Activated T-helper 9 cell treated with anti-CD3 and anti-CD28 coated beads, Interleukin-2, amount 50 U/mL, for 16 hours (primary cell): ENCODE measurements at places on chromosomes 2 and 18.

- DNase-seq: no peak
These were observed 56.5 kb upstream of the COL5A2 start for GRCh38 chr2:189236066-189236465.

DNA sequence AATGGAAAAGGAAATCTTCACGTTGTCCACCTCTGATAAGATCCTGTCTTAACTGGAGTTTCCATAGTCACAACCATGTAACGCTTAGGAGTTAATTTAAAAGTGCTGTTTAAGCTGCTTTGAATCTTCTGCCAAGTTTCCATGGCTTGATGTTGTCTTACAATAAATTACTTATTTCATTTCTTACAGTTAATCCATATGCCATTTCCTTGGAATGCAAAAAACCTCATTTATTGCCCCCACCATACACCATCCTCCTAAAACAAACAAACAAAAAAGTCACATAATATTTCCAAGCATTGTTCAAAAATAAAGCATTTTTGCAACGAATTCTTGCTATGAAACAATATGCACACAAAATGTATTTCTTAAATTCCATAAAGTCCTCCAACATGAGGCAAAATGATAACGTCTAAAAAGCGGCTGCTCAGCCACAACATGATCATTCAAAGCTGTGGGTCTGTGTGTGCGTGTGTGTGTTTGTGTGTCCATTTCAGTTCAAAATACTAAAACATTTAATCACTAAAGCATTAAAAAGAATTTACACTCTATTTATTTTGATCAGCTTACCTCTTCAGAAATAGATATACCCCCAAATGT, 46.8 kb upstream of the PXDN start:
- DNase-seq: no peak

- DNase-seq: no peak
These were observed 32.3 kb downstream of the FEZ2 start for GRCh38 chr2:36565712-36566111.

- DNase-seq: no peak
These were observed 26.6 kb downstream of the ZFP36L2 start for GRCh38 chr2:43199492-43200488.

DNA sequence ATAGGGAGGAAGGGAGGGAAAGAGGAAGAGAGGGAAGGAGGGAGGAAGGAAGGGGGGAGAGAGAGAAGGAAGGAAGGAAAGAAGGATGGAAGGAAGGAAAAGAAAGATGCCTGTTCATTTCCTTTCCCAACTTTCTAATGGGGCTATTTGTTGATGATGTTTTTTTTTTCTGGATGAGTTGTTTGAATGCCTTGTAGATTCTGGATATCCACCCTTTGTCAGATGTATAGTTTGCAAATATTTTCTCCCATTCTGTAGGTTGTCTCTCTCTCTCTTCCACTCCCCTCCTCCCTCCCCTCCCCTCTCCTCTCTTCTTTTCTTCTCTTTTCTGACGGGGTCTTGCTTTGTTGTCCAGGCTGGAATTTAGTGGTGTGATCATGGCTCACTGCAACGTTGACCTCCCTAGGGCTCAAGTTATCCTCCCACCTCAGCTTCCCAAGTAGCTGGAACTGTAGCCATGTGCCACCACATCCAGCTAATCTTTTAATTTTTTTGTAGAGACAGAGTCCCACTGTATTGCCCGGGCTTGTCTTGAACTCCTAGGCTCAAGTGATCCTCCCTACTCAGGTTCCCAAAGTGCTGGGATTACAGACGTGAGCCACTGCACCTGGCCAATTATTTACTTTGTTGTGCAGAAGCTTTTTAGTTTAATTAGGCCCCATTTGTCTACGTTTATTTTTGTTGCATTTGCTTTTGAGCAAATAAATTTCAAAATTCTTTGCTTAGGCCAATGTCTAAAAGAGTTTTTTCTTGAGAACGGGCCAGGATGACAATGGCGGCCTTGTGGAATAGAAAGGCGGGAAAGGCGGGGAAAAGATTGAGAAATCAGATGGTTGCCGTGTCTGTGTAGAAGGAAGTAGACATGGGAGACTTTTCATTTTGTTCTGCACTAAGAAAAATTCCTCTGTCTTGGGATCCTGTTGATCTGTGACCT, 57.3 kb upstream of the FAM117B start:
- no peak for DNase-seq

DNA sequence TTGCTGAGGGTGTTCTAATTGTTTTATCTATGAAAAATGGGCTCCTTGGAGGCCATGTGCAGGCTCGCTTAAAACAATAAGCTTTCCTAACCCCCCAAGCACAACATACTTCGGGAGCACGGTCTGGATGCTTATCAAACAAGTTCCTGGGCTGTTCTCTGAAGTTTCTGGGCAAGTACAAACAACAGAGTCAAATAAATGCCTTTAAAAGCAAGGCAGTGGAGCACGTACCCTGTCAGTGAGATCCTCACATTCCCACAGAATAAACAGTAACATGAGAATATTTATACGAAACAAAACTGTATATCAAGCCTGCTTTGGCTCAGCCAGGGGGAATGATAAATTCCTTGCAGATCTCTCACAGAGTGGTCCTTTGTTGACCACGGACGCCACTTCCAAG, 44.8 kb downstream of the FTCDNL1 start:
- no peak for DNase-seq

GRCh38 chr2:70078384-70078783, 8.9 kb upstream of the PCBP1 start:
- DNase-seq: no peak

DNA sequence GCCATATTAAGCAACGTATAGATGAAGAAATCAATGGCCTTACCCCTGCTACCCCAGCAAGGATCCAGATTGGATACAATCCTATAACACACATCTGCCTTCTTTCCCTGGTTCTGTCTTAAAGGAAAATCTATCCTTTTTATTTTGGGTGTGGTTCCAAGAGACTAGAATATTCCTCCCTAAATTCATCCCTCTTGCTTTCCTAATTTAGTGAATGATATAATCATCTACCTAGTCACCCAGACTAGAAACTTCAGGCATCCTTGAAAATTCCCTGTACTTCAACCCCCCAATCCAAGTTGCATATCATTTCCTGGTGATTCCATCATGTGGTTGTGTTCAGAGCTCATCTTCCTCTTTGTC, 35.1 kb upstream of the LPIN1 start:
- no peak for DNase-seq

- no peak for DNase-seq
These were observed 55.9 kb upstream of the NT5C1B start for GRCh38 chr2:18645315-18645714.

GRCh38 chr2:23745726-23746105, 181.2 kb downstream of the ATAD2B start:
- DNase-seq: no peak

GRCh38 chr2:55311444-55311870, 42.4 kb upstream of the MTIF2 start:
- DNase-seq: no peak

DNA sequence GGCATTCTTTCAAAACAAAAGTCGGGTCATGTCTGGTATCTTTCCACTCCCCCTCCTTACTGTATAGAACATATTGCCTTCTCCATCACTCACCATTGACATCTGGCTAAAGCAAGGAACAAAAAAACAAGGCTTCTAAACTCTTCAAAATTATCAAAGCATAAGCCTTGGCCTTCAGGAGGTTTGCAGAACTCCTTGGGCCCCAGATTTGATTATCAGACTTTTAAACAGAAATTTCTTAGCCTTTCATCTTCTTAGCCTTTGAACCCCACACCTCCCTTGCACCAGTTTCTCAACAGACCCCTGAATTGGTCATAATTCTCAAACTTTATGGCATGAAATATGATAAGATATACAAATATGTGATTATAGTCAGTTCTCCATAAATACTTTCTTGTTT, 59.8 kb upstream of the XDH start:
- no peak for DNase-seq

GRCh38 chr2:128444121-128444771, 125.6 kb upstream of the HS6ST1 start:
- DNase-seq: no peak

DNA sequence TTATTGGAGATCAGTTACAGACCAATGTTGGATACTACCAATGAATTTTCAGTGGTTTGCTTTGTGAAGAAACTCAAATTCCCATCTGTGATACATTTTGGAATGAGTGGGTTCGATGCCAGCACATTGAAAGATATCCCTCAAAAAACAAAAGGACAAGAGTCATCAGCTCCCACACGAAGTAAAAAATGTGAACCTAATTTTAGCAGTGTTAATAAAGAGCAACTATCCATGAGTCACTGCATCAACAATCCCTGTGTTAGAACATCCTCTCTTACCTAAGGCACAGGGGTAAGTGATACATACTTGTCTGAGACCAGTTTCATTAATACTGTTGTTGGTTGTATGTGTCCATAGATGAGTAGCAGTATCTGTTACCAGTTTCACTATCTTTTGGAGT, 551.8 kb upstream of the SOX11 start:
- DNase-seq: no peak

- DNase-seq: no peak
These were observed 405.7 kb downstream of the FBXO15 start for GRCh38 chr18:73741946-73742345.

- DNase-seq: no peak
These were observed 9.1 kb downstream of the SMIM21 start for GRCh38 chr18:75418293-75419005.

DNA sequence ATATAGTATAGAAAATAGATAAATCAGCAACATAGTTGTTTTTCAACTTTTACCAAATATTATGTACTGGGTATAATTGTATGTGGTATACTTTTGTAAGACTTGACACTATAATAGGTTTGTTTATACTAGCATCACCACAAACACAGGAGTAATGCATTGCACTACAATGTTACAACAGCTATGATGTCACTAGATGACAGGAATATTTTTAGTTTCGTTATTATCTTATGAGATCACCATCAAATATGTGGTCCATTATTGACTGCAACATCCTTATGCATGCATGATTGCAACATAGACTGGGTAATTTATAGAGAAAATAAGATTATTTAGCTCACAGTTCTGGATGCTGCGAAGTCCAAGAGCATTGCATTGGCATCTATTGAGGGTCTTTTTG, 678.4 kb upstream of the ZNF804A start:
- no peak for DNase-seq
